ENCODE measurements at places on chromosomes 12 and 14.
A peak's percentile ranks its signal among the peaks of the same experiment; 100 is the strongest.

GRCh38 chr12:85029456-85029855 is 6.6 kb downstream of the TSPAN19 start:
- peak; percentile 2 for DNase-seq

DNA sequence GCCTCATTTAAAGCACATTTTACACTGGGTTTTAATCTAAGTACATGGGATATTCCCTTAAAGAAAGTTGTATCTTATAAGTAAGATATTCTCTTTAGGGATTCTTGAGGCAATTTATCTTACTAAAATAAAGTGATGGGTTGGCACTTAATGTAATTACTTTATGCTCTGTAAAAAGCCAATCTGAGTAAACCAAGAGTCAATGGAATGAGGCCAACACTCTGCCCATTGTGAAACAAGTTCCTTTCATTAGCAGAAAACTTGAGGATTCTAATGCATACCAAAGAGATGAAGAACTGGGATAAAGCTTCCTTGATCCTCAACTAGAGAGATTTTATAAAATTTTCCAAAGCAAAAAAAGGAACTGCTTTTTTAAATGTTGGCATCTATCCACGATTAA is 121.2 kb downstream of the METTL25 start:
- no peak for DNase-seq

DNA sequence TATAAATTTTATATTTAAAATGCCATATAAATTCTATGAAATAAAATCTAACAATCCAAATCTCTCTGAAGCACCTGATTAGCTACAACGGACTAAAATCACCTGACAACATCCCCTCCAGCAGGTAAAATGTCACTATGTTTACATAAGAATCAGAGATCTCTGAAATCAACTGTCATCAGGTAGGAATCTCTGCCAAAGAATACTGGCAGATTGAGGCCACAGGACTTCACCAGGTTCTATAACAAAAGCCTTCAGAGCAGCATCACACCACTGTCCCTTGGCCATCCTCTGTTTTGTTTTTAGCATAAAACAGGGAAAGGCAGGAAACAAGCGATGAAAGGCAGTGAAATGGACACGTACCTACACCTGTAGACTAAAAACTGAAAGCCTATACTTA is 22.1 kb downstream of the FGD6 start:
- no peak for DNase-seq

- DNase-seq = no peak
Observed at GRCh38 chr12:92128612-92129011, 17.0 kb downstream of the BTG1 start.

GRCh38 chr12:21599143-21599999 is 5.3 kb downstream of the GYS2 start:
- no peak for DNase-seq

- DNase-seq = no peak
Observed at GRCh38 chr14:37573356-37573755, 21.7 kb downstream of the FOXA1 start.

DNA sequence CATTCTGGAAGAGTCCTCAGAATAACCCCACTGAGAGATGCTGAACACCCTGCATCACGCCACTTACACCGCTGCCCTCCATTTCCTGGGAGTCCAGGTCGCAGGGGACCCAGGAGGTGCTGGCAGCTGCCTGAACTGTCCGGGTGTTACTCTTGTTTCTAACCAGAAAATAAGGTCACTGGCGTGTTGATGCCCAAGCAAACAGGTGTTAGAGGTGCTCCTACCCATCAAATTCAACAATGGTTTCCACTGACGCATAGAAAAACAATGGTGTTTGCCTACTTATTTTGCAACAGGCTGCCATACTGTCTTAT is 23.8 kb downstream of the PITPNM2 start:
- no peak for DNase-seq

DNA sequence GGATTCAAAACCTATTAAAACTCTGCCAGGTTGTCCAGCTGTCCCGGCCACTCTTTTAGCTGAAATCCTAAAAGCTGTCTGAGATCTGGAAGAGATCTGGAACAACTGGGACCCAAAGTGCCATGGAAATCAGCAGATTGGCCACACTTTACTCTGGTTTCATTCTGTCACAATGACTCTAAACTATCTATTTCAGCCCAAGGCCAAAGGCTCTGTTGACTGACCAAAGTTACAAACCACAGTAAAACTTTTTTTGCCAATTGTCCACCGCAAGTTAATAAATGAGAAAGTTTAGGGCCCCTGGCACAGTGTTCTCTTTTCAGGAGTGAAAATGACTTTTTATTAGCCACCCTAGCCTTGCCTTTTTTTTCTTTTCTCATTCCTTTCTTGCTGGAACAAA is 113.4 kb upstream of the CPM start:
- DNase-seq = no peak

- no peak for DNase-seq
Observed at GRCh38 chr14:66032800-66033199, 453.4 kb upstream of the CCDC196 start.

GRCh38 chr14:90693413-90693812 is 122.8 kb downstream of the TTC7B start:
- no peak for DNase-seq

- peak; percentile 62 for DNase-seq
Observed at GRCh38 chr12:66279123-66279712, 23.1 kb upstream of the HELB start.

DNA sequence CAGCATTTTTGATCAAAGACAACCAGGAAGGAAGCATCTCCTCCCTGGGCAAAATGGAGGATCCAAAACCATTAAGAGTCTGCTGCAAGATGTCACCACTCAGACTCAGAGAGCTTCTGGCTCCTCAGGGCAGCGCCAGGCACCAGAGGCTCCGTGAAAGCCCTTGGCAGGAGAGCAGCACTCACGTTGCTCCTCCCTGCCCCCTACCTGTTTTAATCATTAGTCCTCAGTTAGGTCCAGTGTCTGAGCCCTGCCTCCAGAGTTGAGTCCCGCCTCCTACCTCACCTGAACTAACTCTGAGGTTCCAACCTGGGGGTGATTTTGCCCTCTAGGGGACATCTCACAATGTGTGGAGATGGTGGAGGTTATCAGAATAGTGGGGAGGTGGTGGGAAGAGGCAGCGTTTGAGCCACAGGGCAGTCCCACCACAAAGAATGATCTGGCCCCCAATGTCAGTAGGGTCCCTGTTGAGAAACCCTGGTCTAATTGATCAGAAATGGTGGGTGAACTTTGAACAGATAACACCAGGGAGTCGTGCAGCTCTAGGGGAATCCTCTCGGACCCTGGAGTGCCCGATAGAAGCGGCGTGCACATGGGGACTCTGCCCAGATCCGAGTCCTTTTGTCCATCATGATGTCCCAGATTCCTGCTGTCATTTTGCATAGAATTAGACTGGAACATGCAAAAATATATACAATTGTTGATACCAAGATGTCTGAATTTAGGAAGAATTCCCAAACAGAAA is 156.7 kb upstream of the DIO3 start:
- DNase-seq = no peak

DNA sequence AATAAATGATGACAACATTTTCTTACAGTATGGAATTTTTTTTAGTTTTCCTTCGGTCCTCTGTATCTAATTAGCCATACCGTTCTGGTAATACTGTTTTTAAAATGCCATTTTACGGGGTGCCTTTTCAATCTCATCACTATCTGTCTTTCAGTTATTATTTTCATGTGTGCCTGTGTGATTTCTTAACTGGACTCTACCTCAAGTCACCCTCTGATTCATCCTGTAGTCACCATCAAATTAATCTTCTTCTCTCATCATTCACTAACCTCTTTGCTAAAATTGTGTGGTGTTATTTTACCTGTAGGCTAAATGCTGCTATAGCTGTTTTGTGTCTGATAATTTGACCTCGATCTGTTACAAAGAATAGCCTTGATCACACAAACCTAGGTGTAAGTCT is 16.0 kb upstream of the CCT2 start:
- no peak for DNase-seq

GRCh38 chr14:37172024-37172869 is at the start of gene SLC25A21:
Gene SLC25A21 (minus strand): TSS chr14:37172606.
- no peak for DNase-seq

DNA sequence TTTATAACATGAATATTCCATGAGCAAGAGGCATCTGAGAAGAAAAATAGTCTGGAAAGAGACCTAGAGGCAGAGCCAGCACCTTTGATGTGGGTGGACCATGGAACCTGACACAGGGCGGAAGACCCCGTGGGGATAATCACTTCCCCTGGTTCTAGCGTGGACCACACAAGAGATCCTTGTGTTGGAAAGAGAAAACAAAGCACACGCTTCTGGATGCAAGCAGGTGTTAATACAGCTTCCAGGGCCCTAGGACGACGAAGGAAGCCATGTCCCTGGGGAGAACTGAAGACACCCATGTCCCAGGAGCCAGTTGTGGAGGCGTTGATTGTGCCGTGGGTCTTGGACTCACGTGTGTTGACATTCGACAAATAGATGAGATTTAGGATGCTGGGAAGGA is 102.9 kb downstream of the ADGRD1 start:
- no peak for DNase-seq

GRCh38 chr12:15855646-15856045 is 26.5 kb upstream of the STRAP start:
- no peak for DNase-seq

DNA sequence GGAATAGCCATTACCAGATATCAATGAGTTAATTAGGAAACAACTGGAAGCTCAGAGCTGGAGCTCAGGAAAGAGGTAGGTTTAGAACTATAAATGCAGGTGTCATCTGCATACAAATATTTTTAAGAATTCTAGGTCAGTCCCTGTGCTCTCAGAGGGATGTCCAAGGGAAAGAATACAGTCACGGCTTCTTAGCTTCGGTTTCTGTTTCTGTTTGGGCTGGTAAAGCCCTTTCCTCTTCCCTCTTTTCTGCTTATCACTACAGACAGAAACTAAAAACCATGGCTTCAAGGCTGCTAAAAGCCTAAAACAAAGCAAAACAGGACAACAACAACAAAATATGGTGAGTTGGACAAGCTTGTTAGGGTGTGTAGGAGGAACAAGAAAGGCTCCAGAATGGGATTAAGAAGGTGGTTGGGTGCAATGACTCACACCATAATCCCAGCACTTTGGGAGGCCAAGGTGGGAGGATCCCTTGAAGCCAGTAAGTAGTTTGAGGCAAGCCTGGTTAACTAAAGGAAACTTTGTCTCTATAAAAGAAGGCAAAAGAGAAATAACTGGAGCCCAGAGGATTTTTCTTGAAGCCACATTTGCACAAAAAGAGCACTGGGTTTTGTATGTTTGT is 113.0 kb downstream of the SEC23A start:
- no peak for DNase-seq

DNA sequence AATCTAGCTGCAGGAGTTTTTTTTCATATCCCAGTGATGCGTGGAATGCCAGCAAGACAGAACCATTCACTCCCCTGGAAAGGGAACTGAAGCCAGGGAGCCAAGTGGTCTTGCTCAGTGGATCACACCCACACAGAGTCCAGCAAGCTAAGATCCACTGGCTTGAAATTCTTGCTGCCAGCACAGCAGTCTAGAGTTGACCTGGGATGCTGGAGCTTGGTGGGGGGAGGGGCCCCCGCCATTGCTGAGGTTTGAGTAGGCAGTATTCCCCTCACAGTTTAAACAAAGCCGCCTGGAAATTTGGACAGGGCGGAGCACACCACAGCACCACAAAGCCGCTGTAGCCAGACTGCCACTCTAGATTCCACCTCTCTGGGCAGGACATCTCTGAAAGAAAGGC is 86.9 kb upstream of the STXBP6 start:
- DNase-seq = no peak

Measured in CD4-positive, alpha-beta T cell treated with Interleukin-2 at 100 ng/mL for 4 hours (primary cell).